ENCODE measurements at places on chromosomes 2 and 18. TPM values are rescaled to one million over a fixed set of nuclear protein-coding genes. Genes with fewer than 3 reads are reported as not detected.
A peak's percentile ranks its signal among the peaks of the same experiment; 100 is the strongest.

- no peak for DNase-seq
These were observed 239.9 kb downstream of the MTX2 start for GRCh38 chr2:176508984-176509740.

GRCh38 chr2:220377482-220378155 is 750.2 kb downstream of the SLC4A3 start:
- DNase-seq = no peak

DNA sequence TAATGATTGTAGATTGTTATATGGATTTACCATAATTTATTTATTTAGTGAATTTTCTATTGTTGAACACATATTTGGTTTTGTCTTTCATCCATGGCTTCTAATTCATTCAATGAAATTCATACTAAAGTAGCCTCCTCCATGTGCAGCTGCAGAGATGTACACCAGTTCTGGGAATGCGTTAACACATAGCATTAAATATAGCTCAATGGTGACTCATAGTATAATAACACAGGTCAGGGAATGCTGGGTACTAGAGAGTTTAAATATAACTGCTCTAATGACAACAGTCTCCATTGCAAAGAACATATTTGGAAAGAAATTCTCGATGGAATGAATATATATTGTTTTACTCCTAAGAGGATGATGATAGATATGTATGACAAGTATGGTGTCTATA is 1190.2 kb upstream of the NRXN1 start:
- DNase-seq = no peak

DNA sequence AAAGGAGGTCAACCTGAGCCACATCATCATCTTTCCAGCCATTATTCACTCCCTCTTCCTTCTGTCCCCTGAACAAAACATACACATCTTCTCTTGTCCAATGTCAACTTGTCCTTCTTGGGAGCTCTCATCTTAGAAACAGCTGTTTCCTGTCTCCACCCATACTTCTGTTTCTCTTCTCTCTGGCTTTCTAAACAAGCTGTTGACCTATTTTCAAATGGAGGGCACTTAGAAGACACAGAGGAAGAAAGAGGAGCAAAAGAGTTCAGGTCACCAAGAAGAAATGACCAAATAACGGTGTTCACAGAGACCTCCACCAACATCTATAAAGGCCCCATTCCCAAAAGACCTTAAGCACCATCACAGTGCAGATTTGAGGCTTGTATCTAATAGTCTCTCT is 355.9 kb upstream of the HNRNPA3 start:
- no peak for DNase-seq

- DNase-seq = no peak
These were observed 43.1 kb upstream of the GBX2 start for GRCh38 chr2:236211296-236211695.

DNA sequence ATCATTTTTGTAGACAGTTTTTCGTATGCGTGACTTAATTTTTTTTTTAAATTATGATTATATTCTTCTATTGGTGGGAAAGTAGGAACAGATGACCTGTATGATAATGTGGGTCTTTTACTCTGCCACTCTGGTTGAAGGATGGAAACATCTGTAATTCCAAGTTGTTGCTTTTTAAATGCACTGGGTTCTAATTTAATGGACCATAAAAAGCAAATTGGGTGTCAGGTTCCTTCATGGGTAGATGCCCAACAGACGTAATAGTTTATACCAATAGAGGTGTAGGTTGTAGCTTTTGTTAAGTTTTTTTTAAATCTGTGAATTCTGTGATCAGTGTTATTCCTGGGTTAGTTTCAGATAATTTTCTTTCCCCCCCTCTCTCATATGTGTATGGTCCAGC is 117.6 kb downstream of the MAP4K4 start:
- DNase-seq = no peak

DNA sequence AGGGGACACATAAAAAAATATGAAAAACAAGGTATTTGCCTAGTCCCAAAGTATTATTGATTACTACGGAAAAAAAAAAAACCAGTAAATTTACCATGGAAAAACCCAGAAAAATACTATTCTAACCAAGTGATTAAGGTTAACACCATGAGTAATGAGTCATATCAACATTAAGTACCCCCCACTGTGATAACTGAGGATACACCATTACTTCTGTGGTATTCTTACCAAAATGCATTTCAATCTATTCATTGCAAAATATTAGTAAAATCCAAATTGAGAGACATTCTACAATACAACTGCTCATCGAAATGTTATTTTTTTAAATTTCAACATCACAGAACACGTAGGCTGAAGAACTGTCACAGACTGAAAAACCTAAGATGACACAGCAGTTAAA is 669.8 kb downstream of the ZEB2 start:
- DNase-seq = no peak

DNA sequence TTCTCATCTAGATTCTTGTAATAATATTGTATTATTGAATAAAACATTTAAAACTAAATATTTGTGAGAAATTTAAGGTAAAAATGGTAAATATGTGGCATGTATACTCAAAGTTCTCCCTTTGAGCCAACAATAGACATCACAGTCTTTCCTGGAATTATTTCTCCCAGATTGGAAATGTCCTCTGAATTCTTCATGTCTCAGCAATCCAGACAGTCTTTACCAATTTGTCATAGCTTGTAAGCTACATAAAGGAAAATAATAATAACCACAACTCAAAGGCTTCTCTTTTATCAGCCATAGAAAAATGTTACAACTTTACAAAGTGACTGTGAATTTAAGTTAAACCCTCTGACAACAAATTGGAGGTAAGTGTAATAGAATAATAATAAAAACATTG is 784.9 kb downstream of the EPHA4 start:
- no peak for DNase-seq

- DNase-seq = no peak
These were observed 10.0 kb downstream of the RNF144A start for GRCh38 chr2:6927186-6927585.

GRCh38 chr2:55743583-55743982 is 49.9 kb upstream of the PNPT1 start:
- DNase-seq = peak; percentile 40

GRCh38 chr2:120177973-120178372 is 45.2 kb downstream of the TMEM185B start:
- DNase-seq = no peak

DNA sequence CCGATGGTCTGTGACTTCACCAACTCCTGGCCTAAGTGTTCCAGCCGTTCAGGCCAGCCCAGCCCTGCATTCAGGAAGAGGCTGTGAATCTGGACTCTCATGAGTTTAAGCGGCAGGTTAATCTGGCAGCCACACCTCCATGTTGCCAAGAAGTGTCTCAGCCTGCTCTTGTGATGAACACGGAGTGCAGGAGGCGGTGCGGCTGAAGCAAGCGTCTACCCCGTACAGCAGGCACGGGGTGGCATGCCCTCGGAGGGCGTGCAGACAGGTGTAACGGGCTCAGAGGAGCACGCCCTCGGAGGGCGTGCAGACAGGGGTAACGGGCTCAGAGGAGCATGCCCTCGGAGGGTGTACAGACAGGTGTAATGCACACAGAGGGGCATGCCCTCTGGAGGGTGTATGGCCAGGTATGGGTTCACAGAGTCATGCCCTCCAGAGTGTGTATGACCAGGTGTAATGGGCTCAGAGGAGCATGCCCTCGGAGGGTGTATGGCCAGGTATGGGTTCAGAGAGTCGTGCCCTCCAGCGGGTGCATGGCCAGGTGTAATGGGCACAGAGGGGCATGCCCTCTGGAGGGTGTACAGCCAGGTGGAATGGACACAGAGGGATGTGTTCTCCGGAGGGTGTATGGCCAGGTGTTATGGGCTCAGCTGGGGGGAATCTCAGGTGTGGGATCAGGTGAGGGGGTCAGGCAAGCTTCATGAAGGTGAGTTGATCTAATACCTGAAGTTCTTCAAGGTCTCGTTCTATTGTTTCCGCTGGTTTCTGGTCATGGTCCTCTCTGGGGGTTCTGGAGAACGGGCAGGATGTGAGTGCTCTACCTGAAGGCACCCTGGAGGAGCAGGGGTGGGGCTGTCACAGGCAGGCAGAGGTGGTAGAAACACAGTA is 22.6 kb downstream of the CROCC2 start:
- no peak for DNase-seq

- DNase-seq = no peak
These were observed 53.9 kb downstream of the ANKMY1 start for GRCh38 chr2:240503848-240504247.

DNA sequence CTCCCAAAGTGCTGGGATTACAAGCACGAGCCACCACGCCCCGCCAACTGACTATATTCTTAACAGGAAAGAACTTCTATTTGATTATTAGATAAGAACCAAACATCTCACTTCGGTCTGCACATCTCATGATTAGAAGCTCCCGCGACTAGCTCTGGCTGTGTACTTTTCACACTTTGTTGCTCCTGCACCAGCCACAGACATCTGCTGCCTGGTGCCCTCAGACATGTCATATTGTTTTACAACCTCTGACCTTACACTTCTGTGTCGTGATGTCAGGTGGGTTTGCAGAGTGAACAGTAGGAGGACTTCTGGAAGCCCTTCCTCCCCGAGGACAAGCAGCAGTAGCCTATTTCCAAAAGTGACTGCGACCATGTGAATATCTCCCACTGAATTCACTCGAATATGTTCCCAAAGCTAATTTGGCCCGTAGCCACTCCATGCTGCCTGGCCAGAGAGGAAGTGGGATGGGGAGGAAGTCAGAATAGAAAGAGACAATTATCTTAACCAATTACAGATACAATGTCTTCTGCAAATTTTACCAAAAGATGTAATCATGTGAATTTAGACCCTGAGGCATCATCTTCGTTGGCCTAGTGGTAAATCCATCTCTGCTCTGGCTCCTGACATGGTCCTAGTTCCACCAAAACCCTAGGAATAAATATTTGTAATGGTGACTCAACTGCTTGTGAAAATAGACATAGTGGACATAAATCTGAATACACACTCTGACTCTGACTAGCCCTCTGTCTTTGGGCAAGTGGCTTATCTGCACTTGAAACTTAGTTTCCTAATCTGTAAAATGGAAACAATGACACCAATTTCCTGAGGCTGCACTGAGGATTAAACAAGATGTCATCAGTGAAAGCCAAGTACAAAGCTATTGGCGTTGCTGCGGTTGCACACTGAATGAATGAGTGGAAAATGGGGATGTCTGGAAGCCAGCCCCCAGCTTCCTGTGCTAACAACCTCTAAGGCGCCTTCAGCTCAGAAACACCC is 406.1 kb downstream of the LRATD1 start:
- no peak for DNase-seq

- peak; percentile 77 for DNase-seq
These were observed at the start of gene RNF144A for GRCh38 chr2:6917071-6917760. Gene RNF144A (plus strand): TSS chr2:6917412. CDS start chr2:6996927, 79,515 bp downstream.

- DNase-seq = no peak
These were observed 4.7 kb downstream of the ASB1 start for GRCh38 chr2:238431456-238431855.

- DNase-seq = peak; percentile 82
These were observed 75.6 kb upstream of the TTN start for GRCh38 chr2:178882666-178883440.

DNA sequence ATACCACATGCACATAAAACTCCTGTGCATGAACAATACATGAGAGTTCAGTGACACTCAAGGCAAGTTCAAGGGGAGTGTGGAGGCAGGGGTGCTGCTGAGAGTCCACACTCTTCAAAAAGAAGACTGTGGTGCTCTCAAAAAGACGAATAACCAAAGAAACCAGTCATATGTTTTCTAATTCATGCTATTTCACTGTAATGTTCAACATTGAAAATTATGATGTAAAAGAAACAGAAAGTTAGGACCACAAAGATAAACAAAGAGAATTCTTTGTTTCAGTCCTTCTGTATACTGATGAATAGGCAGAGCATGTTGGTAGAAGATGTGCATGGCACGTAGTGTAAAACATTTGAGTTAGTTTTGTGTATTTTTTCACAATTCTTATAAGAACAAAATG is 864.2 kb upstream of the LRATD1 start:
- DNase-seq = no peak

GRCh38 chr2:228700638-228701037 is 519.2 kb upstream of the SPHKAP start:
- peak; percentile 53 for DNase-seq

DNA sequence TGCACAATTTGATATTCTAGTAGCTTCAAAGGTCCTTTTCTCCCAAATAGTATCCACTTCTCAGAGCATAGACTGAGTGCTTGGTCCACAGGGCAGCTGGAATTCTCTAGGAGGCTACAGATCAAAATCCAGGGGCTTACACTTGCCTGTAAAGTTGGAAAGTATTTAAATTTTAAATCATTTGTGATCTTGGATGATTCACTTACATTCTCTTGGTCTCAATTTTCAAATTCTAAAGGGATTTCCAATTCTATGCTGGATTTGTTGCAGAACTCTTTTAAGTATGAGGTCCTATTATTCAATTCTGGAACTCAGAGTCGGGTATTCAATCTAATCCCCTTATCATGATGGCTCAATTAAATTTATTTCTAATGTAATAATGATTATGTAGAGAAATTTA is 492.3 kb downstream of the NYAP2 start:
- no peak for DNase-seq

DNA sequence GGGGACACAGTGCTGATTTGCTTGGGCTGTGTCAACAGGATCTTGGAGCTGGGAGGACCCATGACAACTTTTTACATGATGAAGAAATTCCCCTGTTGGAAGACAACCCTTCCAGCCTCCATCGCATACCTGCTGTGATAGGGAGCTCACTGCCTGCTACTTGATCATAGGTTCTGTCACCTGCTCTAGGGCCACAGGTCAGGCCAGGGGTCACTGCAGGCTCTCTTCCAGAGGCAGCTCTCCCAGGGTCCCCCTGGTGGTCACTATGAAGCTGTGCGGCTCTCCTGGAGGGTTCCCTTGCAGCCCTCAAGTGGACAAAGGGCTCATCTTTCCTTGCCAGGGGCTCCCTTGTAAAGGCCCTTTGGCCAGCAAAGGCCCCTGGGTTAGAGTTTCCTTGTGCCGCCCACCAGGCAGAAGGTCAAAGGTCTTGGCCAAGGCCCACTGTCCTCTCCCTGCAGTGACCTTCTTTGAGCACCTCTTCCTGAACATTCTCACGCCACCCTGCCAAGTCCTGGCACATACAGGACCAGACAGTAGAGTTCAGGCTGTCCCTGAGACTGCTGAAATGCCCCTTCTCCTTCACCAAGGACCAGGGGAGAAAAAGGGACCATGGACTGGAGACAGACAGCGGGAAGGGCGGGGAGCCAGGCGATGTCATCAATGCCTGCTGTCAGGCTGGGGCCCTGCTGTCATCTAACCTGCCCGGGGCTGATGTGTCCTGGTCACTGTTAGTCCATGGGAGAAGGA is 345.1 kb downstream of the DYSF start:
- peak; percentile 55 for DNase-seq

- no peak for DNase-seq
These were observed 117.5 kb downstream of the TMEM163 start for GRCh38 chr2:134601264-134601663.

GRCh38 chr2:71423817-71424420 is 29.4 kb upstream of the DYSF start:
- peak; percentile 29 for DNase-seq

WIPF1 gene
- 7.3 TPM for total RNA-seq

SPAG16 gene
- 9.4 TPM for total RNA-seq

NT5C1B gene
- total RNA-seq = not detected

PLGLB1 gene
- total RNA-seq = 1.4 TPM

ANKRD29 gene
- total RNA-seq = 0.79 TPM

ATP6V1B1 gene
- not detected for total RNA-seq

PLEK gene
- total RNA-seq = under 0.01 TPM

GDF7 gene
- total RNA-seq = 2.8 TPM

ACTR3 gene
- 63.6 TPM for total RNA-seq

ACOXL gene
- total RNA-seq = not detected

MYCN gene
- total RNA-seq = 9.5 TPM

LHCGR gene
- total RNA-seq = not detected

HOXD12 gene
- not detected for total RNA-seq

FHOD3 gene
- under 0.01 TPM for total RNA-seq

ATP6V1C2 gene
- under 0.01 TPM for total RNA-seq

STEAP3 gene
- total RNA-seq = 7.2 TPM

ERLEC1 gene
- 45.5 TPM for total RNA-seq

FAP gene
- under 0.01 TPM for total RNA-seq
